Nucleus accumbens (tissue), 56 donors: ENCODE measurements at places on chromosomes 12 and 14.

DNA sequence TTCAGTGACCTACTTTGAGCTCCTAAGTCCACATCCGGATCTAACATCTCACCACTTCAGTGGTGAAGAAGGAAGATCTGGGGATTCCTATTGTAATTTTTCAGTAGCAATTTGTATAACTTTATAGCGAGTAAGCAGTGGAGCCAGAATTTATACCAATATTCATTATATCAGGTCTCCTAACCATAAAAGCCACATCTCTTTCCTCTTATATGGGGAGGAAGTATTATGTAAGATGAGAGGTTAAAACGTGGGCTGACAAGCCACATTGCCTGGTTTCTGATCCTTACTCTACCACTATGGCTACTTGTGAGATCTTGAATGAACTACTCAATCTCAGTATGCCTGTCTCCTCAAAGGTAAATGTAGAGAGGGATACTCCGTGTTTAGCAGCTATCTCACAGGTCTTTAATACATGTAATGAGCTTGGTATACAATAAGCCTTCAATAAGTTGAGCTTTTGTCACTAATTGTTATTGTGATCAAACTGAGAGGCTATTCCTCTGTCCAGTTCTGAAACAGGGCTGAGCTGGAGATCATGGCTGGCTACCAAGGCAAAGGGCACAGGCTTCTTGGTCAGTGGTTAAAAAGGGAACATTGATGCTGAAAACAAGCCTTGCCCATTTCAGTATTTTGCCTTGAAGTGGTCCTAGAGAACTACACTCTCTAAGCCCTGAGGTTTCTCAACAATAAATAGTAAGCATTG, 3.3 kb upstream of the TMEM117 start:
- no peak for DNase-seq

GRCh38 chr12:132161796-132162507, 17.7 kb downstream of the NOC4L start:
- no peak for DNase-seq

DNA sequence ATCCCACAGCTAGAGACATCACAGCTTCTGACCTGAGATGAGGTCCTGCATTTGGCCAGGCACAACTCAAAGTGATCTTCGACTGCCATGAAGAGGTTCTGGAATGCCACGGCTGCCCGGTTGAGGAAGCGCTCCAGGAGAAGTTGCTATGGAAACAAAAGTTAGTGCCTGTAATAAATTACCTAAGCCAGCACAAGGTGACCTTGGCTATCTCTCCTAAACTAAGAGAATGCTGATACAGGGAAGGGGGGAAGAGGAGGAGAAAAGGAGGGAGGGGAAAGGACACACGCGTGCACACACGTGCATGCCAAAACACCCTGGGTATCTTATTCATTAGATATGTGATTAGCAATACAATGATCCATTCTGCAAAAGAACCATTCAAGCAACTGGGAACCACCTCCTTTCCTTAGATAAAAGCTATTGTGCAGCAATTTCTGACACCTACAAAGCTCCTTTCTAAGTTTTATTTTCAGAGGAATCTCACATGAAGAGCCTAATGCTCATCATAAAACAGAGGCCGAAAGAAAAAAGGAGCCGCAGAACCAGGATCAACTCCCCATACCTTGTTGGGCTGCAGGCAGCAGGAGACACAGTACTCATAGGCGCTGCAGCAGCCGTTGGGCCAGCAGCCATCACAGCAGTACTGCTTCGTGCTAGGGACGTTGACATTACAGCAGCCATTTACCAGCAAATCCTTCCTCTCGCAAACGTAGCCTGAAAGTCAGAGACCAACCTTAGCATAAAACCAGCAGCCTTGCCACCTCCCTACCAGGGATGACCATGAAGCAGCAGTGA, 17.9 kb downstream of the SPRING1 start:
- no peak for DNase-seq

GRCh38 chr12:108297895-108298760, 41.0 kb downstream of the CMKLR1 start:
- no peak for DNase-seq

DNA sequence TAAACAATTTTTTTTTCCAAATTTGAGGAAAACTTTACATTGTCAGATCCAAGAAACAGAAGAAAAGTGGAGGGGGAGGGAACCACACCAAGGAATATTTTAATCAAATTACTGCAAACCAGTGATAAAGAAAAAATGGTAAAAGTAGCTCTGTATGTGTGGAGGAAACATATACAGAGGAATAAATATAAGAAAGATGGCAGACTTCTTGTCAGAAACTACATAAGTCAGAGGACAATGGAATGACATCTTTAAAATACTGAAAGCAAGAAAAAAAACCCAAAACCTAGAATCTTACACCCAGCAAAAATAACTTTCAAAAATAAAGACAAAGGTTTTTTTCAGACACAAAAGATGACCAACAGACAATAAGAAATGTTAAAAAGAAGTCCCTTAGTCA, 10.2 kb upstream of the LLPH start:
- no peak for DNase-seq

GRCh38 chr12:132404435-132404855, 75.1 kb upstream of the GALNT9 start:
- DNase-seq, result no peak

DNA sequence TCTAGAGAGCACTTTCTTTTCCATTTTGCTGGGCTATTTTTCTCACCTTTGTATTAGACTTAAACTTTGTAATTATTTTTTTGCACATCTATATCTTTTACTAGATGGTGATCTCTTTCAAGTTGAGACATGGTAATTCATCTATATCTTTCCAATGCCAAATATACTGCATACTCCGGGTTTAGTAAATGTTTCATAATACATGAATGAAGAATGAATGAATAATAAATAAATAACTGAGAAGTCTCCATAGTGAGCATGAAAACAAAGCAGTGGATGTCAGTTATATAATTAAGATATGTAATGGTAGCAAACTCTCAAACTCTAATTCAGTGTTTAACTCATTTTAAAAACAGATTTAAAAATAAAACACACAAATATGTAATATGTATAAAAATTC, 342.5 kb upstream of the KITLG start:
- no peak for DNase-seq

DNA sequence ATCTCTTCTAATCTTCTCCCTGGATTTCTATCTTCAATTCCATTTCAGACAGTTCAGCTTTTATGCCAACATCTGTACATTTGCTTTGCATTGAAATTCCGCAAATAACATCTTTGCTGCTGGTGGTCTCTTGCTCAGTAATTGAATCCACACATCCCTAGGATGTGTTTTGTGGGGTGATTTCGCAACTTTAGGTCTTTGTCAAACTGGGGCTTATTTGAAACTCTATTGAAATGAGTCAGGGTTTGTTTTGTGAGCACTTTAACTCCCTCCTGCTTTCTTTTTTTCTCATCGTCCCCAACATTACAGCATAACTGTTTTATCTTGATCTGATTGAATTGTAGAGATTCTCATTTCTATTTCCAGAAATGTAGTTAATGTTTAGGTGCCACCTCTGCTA, 404.3 kb downstream of the NPAS3 start:
- DNase-seq, result no peak

DNA sequence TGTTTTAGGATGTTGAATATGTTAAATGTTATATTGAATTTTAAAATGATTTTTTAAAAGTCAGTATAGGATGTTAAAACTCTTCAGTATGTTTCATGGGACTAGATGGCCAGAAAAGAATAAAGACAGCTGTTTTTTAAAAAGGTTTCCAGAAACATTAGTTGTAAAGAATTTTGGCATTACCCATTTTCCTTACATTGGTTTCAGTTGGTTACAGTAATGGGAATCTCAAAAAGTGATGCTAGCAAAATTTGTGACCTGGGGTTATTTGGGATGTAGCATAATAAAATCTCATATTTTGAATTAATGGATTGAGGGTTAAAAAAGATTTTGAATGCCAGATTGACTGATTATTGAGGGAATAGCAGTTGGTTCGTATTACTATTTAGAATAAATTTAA, 25.3 kb downstream of the EID3 start:
- no peak for DNase-seq

GRCh38 chr12:104784592-104784991, 173.5 kb downstream of the SLC41A2 start:
- DNase-seq, result no peak

DNA sequence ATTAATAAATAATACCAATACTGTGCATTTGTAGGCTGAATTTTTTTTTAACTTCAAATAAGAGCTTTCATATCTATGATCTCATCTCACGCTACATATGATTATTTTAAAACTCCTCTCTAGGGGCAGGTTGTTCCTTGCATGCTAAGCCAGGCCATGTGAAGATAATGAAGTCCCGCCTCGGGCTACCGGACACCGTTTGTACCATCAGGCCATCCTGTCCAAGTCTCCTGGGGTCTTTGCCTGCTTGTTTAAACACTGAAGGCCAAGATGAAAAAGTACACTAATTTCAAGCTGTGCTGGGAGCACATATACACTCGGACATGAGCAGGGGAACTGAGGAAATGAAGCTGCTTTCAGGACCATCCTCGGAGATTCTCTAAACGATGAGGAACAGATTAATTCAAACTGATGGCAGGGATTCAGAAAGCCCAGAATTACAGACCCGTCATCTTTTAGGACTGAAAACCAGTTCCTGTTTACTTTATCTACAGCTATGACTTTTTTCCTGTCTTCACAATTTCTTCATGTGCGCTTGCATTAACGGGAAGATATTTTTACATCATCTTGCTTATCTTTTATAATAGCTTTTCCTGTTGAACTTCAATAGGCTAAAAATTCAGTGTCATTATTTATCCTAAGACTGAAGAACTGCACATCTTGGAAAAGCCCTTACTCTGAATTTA, 6.3 kb upstream of the ABHD12B start:
- DNase-seq, result no peak

- no peak for DNase-seq
These were observed 155.5 kb downstream of the DACT1 start for GRCh38 chr14:58793131-58793740.

GRCh38 chr12:113003636-113004035, 25.3 kb downstream of the OAS2 start:
- DNase-seq, result no peak

DNA sequence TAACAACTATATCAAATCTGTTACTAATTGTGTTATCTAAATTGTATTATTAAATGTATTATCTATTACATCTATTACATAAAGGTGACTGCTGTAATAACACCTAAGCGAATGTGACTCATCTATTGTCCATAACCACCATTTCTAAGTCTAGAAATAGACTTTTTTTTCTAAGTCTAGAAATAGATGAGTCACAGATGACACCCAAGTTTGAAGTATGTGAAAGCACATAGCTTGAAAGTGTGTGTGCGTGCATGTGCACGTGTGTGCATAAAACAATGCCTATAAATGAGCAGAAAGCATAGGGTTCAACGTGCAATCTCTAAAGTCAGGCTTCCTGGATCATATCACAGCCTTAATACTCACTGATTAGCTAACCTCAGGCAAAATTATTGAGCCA, 451.3 kb upstream of the USP15 start:
- DNase-seq, result no peak

DNA sequence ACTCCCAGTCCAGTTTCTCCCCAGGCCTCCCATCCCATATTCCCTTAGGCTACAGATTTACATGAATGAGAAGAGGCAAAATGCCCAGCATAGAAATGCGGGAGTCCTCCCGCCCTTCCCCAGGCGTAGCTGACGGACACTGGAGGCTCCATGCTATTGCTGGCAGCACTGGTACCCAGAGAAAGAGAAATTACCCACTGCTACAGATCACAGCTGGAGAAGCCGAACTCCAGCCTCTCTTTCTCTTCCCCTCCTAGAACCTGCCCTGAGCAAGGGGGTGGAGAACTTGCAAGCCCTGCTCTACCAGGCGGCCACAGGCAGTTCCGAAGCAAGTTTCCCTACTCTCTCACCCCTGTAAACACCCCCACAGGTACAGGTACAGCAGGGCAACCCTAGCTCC, 3.6 kb downstream of the LTBR start:
- DNase-seq, result no peak

GRCh38 chr14:34018564-34019244, 67.8 kb upstream of the EGLN3 start:
- peak; percentile 7 for DNase-seq

GRCh38 chr14:104206281-104206904, 68.0 kb downstream of the KIF26A start:
- DNase-seq, result peak; percentile 10

GRCh38 chr12:76158518-76159321, 74.2 kb upstream of the NAP1L1 start:
- DNase-seq, result peak; percentile 29

- no peak for DNase-seq
These were observed 4.3 kb upstream of the BRMS1L start for GRCh38 chr14:35821564-35822411.
